ENCODE measurements at places on chromosomes 5 and 9.

- no peak for DNase-seq
These were observed 19.7 kb upstream of the F2R start for GRCh38 chr5:76696251-76696650.

DNA sequence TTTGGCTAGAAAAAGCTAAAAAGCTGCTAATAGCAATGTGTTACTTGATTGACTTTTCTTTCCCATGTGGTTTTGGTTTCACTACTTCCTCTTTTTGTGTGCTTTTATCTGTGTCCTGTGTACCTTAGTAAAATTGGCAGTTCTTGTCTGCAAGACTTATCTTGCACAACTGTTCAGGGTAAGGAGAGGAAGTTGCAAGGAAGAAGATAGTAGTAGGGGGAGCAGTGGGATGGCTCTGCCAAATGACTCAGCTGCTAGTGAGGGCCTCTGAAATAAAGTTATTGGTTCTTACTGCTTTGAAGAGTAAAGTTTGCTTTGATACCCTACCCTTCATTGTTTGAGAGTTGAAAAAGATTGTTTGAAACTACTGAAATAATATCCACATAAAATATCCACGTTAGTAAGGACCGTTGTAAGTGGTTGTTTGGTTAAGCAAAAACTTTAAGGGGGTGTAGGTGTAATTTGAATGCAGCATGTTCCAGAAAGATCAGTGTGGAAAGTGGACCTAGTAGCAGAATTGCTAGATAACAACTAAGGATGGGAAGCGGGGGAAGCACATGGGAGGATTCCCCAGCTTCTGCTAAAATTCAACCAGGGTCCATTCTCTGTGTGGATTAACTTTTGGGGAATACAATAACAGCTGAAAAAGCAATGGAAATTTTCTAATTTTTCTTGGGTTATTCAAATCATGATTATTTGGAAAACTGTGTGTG is 123.5 kb downstream of the SCAMP1 start:
- no peak for DNase-seq

GRCh38 chr5:152623951-152624350 is 218.9 kb upstream of the NMUR2 start:
- no peak for DNase-seq

DNA sequence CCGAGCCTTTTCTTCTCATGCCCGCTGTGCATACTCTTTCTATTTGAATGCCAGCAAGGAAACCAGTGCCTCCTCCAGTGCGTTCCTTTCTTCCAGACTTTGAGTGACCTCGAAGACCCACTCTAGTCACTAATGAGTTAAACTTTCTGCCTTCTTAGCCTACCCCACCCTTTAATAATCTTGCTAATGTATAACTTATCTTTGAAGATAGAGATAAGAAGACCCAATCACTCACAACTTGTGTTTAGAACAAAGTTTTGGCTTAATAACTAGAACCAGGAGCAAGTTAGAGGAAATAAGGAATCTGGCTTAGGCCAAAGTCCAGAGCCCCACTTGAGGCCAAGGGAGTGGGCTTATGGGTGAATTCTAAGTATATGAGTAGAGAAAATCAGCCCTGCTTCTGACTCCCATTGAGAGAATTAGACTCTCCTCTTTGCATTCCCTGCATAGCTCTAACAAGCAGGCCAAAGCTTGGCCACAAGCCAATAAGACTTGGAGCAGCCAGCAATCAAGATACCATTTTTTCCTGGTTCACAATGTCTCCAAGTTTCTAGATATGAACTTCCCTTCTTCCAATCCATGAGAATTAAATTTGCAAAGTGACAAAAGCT is 181.5 kb upstream of the PIK3R1 start:
- no peak for DNase-seq

- peak; percentile 6 for DNase-seq
These were observed 511.5 kb downstream of the FOXD4L5 start for GRCh38 chr9:64773491-64773931.

DNA sequence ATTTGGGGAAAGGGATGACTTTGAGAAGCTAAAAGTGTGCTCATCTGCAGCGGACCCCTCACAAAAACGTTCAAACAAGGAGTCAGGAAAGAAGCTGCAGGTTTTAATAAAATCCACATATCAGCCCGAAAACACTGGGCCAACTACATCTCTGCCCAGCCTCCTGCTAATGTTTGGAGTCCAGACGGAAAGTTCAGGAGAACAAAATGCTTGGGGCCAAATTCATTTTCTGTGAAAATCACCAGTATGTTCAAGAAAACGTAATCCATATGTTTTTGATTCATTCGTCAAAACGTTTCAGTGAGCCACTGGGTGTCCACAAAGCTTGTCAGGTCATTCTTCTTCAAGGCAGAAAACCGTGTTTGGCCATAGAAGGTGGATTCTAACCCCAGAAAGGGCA is 87.5 kb upstream of the GAS1 start:
- DNase-seq, result no peak

DNA sequence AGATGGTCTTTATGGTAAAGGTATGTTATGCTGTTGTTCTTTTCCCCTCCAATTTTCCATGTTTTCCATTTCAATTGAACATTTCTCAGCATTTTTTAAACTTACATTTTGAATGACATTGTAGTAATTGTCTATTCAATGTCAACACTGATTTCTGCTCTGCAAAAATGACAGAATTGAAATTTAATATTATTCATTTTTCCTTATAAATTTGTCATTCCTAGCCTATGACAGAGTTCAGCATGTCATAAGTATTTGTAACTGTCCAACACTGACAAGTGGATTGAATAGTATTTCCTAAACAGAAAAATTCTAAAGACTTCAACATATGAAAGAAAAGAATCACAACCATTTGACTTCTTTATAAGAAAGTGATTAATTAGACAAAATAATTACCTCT is 1478.3 kb upstream of the CDH6 start:
- no peak for DNase-seq

GRCh38 chr5:8340739-8341344 is 471.9 kb downstream of the MTRR start:
- DNase-seq, result no peak

GRCh38 chr5:61600945-61601511 is 269.0 kb downstream of the ZSWIM6 start:
- DNase-seq, result no peak

GRCh38 chr5:126998201-126998631 is 32.1 kb downstream of the MARCHF3 start:
- no peak for DNase-seq

DNA sequence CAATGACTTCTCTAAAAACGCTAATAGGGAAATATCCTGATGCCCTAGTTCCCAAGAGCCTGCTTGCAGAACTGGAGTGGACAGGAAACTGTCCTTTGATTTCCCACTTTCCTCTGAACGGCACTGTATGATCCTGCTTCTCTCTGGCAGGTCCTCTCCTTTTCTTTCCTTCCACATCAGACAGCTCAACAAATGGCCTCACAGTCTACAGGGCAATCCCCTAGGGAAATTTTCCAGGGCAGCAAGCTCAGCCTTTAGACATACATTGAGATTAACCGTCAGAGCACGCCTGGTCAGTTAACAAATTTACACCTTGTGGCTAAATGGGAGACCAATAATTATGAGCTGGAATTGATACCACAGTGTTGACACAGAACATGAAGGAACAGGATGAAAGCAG is 164.9 kb downstream of the SLC24A2 start:
- DNase-seq, result no peak

DNA sequence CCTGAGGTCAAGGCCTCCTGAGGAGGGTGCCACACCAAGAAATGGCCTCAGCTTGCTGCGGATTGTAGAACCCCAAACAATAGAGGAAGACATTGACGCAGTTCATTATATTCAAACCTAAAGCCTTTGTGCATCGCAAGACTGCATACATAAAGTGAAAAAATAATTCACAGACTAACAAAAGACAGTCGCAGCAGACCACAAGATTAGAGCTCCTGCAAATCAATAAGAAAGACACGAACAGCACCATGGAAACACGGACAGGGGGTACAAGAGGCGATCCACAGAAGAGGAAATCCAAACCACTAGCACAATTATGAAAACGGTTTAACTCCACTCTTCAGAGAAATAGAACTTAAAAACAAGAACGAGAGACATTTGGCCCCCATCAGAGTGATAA is 10.0 kb upstream of the TCOF1 start:
- DNase-seq, result no peak

DNA sequence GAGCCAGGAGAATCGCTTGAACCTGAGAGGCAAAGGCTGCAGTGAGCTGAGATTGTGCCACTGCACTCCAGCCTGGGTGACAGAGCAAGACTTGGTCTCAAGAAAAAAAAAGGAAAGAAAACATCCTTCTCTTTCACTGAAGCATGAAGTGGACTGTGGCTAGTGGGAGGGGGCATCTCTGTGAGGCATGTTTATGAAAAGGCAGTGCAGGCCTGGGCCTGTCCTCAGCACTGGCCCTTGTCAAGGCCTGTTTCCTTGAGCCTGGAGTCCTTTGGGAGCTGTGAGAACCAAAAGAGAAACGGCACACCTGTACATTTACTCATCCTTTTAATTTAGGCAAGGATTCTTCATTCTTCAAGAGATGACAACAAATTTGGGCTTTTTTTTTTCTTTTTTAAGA is 18.3 kb upstream of the FUBP3 start:
- no peak for DNase-seq

DNA sequence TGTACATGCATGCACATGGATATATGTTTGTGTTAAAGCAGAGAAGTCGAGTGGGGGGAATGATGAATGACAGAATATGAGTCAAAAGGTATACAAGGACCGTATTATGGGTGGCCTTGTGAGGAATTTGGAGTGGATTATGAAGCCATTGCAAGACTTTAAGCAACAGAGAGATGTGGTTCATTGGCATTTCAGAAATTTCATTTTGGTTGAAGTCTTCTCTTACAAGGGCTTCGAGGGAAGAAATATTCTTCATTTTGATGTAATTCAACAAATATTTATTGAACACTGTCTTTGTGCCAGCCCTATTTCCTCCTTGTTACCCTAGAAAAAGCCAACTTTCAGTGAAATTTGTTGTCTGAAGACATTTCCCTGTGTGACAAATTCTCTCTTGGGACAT is 83.9 kb upstream of the SLCO6A1 start:
- DNase-seq, result no peak

GRCh38 chr9:137031904-137032640 is at the start of gene FUT7:
FUT7 (minus strand) TSS chr9:137032088; CDS start chr9:137031991, 97 bp downstream.
- DNase-seq, result no peak

DNA sequence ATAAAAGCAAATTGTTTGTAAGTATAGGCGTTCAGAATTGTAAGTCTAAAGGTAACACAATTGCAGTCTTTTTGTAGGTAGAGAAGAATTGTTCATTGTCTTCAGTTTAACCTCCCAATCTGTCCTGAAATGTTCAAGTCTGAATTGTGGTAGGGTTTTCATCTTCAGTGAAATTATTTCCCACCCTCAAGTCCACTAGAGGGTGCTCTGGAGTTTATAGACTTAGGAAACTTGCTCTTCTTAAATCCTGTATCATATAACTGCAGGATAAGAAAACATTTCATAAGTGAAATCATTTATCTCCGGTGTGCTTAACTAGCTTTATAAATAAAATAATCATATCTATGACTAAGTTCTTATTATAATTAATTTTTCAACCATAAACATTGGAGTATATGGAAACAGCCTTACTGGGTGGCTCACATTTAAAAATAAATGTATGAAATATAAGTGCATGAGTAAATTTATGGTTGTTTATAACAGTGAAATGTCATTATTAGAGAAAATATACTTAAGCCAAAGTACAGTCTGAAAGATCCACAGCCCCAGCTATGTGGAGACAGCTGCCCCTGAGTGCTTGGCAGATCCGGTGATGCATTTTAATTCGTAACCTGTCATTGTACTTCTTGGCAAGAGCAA is 182.4 kb upstream of the OTULINL start:
- DNase-seq, result no peak

DNA sequence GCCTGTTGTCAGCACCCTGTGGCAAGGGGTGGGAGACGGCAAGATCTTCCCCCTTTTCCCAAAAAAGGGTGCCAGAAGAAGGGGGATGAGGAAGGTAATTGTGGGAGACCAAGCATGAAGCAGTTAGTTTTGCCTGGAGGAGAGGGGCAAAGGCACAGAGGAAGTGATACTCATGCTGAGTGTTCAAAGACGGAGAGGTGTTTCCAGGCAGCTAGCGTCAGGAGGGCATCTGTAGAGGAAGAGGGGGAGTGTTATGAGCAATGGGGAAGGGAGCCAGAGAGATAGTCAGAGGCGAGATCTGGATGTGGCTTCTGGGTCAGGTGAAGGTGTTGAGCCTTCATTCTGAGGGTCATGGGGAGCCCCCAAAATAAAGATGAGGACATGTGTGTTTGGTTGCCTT is 26.9 kb upstream of the ADAM19 start:
- DNase-seq, result no peak

DNA sequence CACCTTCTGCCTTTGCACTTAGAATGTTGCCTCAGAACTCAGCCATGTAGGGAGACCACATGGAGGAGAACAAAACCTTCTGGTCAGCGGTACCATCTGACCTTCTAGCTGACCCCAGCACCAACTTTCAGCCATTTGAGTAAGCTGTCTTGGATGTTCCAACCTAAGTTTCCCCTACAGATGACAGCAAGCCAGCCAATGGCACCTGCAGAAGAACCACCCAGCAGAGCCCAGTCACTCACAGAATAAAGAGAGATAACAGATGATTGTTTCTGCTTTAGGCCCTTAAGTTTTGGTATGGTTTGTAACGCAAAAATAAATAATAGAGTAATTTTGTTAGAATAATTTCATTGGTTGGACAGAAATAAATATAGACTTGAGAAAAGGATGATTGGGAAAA is 10.4 kb downstream of the DNAH5 start:
- DNase-seq, result no peak

GRCh38 chr5:77590347-77590746 is 48.2 kb downstream of the OTP start:
- DNase-seq, result no peak

- no peak for DNase-seq
These were observed 19.5 kb downstream of the ERAP1 start for GRCh38 chr5:96788112-96788749.

DNA sequence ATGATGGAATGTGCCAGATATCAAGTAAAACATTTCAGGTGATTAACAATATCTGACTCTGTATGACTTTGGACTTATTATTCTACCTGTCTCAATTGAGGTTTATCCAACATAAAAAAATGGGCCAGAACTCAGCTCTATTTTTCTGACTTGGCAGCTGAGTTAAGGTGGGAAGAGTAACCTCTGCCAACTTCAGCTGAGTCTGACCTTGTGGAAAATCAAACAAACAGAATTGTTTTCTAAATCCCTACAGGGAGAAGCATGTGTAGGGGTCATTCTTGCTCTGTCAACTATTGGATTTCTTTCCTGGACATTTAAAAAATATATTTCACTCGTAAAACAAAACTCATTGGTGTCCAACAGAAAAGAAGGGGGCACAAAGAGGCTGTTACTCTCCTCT is 139.4 kb upstream of the TLR4 start:
- no peak for DNase-seq

- peak; percentile 14 for DNase-seq
These were observed 88.6 kb upstream of the RASGRF2 start for GRCh38 chr5:80871541-80871961.

GRCh38 chr5:61768692-61769281 is 436.7 kb downstream of the ZSWIM6 start:
- no peak for DNase-seq

GRCh38 chr9:84435902-84436301 is 95.3 kb upstream of the SLC28A3 start:
- no peak for DNase-seq

GRCh38 chr5:94740286-94740685 is 121.8 kb downstream of the SLF1 start:
- DNase-seq, result no peak

All from activated naive CD4-positive, alpha-beta T cell treated with anti-CD3 and anti-CD28 coated beads, Interleukin-2, amount 50 U/mL, for 16 hours (primary cell).